ENCODE measurements at places on chromosomes 12 and 14.

- no peak for DNase-seq
These were observed 7.3 kb upstream of the STX2 start for GRCh38 chr12:130846369-130846768.

DNA sequence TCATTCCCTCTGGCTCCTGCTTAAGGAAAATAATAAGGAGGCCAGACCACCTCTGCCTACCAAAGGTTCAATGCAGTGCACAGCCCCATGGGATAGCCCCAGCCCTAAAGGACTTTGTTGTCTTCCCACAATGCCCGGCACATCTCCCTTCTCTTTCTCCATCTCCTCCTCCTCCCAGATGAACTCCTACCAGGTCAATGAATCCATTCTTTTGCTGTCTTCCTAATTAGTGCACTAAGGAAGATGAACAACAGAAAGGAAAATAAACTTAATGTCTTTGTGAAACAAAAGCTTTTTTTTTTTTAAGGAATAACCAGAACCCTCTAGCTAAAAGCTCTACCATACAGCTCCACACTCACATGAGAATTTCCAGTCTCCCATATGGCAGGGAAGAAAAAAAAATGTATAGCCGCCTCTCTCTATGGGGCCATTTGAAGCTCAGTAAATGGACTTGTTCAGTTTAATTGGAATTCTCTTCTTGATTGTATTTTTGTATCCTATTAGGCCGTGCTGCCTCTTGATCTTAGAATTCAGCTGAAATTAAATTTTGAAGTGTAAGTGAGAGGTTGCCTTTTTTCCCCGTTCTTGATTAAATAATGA is 41.8 kb upstream of the HSPB8 start:
- DNase-seq, result no peak

DNA sequence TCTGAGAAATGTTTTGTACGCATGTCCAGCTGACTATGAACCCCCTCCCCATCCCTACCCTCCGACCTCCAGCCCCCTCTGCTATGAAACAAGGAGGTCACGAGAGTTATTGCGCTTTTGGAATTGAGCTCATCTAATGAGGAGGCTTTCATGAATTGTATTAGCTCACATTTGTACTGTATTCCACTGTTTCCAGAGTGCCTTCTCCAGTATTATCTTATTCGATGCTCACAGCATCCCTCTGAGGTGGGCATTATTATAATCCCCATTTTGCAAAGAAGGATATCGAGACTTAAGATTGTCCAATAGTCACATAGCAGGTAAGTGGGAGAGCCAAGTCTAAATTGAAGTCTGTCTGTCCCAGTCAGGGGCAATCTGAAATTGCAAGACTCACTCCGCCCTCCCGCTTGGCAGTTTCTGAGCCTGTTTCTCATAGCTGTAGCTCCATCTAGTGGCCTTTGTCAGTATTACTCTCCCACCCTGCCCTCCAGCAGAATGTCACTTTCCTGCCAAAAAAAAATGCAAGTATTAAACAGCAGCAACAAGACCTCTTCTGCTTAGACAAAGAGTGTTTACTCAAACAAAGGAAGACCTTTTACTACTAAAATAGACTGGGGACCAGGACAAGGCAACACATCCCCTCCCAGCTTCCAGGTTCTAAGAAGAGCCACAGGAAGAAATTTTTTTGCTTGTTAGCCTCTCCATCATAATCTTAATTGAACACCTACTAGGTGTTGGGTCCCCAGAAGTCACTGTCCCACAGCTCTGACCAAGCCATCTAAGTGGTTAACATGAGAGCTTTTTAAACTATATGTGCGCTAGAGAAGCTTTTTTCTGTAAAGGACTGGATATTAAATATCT is 48.6 kb upstream of the TMEM233 start:
- peak; percentile 82 for DNase-seq

DNA sequence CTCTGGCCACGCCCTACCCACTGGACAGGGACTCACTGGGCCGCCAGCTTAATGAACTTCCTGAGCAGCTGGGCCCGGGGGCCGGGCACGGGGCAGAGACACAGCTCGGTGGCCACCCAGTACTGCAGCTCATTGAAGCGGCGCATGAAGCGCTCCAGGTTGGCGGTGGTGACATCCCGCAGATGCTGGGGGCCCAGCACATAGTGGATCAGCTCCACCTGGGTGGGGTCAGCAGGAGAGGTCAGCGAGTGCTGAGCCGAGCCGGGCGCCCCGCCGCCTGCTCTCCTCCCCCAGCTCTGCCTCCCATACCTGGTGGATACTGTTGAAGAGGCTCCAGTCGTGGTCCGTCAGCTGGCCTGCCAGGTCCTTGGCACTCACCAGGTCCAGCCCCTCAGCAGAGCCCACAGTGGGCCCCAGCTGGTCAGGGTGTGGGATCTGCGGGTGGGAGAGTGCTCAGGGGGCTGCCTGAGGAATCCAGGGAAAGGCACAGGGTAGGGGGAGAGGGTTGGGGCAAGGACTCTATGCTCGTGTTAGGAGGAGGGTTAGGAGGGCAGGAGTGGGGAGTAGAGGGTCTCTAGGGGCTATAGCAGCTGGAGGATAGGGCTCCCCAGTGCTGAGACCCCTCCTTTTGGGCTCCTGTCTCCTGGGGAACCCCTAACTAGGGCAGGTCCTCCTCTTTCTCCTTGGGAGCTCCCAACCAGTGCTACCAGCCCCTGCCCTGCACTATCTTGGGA is 15.5 kb upstream of the ENDOU start:
- DNase-seq, result no peak

GRCh38 chr12:9944391-9944790 is 12.2 kb upstream of the CLEC2A start:
- DNase-seq, result no peak

GRCh38 chr12:68031881-68032739 is 42.9 kb downstream of the IFNG-AS1 start:
- no peak for DNase-seq
